Activated CD4-positive, CD25-positive, alpha-beta regulatory T cell treated with anti-CD3 and anti-CD28 coated beads, Interleukin-2, amount 50 U/mL, for 72 hours (primary cell): ENCODE measurements at places on chromosomes 7 and 10.

DNA sequence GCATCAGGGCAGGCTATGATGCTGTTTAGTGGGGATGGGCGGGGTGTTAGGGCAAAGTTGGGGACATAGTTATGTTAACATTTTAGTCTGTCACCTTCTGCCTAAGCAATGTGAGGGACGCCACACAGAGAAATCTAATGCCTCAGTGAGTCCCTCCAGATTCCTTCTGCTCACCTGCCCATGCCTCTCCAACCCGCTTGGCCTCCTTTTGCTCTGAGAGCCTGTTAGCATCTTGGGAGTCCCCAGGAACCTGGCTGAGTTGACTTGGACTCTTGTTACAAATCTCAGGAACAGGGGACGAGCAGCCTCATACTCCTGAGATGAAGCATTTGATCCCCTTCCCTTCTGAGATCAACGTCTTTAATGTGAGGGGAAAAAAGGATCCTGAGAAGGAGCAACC, 336.8 kb downstream of the CCSER2 start:
- no peak for DNase-seq

- peak; percentile 42 for DNase-seq
Observed at GRCh38 chr7:92685136-92686042, 95.2 kb upstream of the FAM133B start.

GRCh38 chr7:40680657-40681056, 545.9 kb downstream of the SUGCT start:
- DNase-seq: no peak

- DNase-seq: no peak
Observed at GRCh38 chr7:28517206-28517605, 104.9 kb downstream of the CREB5 start.

- no peak for DNase-seq
Observed at GRCh38 chr10:69348816-69349541, 67.7 kb downstream of the TACR2 start.

- no peak for DNase-seq
Observed at GRCh38 chr7:146736446-146737190, 620.0 kb downstream of the CNTNAP2 start.

GRCh38 chr10:24806262-24806661, 82.6 kb upstream of the ARHGAP21 start:
- DNase-seq: no peak

DNA sequence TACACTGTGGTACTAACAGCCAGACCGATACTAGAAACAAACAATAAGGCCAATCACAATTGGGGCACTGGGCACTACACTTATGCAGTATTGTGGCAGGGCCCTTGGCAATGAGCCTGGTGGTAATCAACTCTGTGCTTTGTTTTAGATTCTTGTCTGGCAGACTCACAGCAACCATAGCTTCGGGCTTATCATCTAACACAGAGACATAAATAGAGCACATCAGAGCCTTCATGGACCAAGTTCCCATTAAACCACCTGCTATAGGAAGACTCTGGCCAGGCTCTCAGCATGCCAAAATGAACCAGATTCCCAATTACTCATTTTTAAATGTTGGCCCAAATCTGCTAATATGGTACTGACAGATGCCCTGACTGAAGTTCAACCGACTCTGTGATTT, 218.6 kb downstream of the DGKI start:
- DNase-seq: no peak

- DNase-seq: no peak
Observed at GRCh38 chr10:123569436-123570035, 96.6 kb upstream of the GPR26 start.

DNA sequence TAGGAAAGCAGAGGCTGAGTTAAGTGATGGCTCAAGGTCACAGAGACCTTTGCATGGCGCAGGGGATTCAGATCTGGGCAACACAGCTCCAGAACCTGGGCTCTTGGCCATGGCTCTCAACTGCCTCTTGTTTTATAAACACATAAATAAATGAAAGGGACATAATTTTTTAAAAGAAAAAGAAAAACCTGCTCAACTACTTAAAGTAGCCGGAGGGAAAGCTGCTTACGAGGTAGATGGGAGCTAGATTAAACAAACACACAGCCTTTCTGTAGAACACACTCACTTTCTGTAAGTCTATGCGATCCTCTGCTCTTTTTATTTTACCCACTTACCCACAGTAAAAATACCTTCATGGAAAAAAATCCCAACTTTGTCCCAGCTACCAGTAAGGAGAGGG, 81.3 kb downstream of the PIP4K2A start:
- no peak for DNase-seq
